Activated T-helper 1 cell treated with Interleukin-2 at 50 U/mL for 16 hours (primary cell): ENCODE measurements at places on chromosomes 12 and 14.

GRCh38 chr12:81141217-81141616 lies 63.3 kb downstream of the ACSS3 start:
- no peak for DNase-seq

GRCh38 chr12:39846971-39847650 lies 227.5 kb upstream of the ABCD2 start:
- no peak for DNase-seq

DNA sequence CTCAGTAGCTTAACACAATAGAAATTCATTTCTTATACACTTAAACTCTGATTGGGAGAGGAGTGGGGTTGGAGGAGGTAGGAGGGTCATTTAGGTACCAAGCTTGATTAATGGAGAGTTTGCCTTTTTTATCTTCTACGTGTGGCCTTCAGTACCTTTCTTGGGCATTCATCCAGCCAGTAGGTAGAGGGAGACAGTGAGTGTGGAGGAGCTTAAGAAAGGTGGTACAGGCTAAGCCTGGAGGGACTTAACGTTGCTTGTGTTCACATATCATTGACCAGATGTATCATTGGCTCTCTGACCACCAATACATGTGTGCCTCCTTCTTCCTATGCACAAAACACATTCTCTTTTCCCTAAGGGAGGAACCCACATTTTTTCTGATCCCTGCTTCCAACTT lies 232.9 kb upstream of the CRY1 start:
- no peak for DNase-seq

GRCh38 chr12:50579757-50580267 lies 75.0 kb downstream of the DIP2B start:
- no peak for DNase-seq

GRCh38 chr14:92900660-92901059 lies 22.3 kb upstream of the CHGA start:
- no peak for DNase-seq

- DNase-seq, result no peak
These were observed 134.6 kb downstream of the CACNA1C start for GRCh38 chr12:2187195-2187945.

DNA sequence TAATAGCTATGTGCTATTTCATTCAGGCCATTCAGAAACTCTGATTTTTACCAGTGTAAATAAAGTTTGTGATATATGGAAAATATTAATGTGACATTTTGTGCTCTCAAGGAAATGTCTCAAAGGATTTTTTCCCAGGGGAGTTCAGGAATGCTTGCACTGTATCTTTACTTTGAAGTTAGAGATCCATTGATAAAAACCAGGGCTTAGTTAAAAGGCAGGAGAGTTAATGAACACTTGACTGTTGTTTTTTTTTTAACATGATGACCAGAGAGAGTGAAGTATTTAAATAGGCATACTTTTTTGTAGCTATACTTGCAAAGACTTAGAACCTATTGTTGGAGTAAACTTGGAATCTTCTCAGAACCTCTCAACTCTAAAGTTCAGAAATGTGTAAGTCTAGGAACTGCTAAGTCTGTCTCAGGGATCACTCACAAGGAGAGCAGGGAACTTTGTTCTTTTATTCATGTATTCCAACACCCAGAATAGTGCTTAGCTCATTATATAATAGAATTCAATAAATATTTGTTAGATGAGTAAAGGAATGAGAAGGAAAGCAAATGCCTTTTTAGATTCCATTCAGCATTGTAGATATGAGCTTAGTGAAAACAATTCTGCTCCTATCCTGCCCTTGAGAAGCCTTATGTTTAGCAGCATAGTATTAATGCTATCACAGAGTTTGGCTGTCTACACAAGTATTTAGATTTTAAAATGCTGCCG lies 117.5 kb downstream of the DAAM1 start:
- no peak for DNase-seq

DNA sequence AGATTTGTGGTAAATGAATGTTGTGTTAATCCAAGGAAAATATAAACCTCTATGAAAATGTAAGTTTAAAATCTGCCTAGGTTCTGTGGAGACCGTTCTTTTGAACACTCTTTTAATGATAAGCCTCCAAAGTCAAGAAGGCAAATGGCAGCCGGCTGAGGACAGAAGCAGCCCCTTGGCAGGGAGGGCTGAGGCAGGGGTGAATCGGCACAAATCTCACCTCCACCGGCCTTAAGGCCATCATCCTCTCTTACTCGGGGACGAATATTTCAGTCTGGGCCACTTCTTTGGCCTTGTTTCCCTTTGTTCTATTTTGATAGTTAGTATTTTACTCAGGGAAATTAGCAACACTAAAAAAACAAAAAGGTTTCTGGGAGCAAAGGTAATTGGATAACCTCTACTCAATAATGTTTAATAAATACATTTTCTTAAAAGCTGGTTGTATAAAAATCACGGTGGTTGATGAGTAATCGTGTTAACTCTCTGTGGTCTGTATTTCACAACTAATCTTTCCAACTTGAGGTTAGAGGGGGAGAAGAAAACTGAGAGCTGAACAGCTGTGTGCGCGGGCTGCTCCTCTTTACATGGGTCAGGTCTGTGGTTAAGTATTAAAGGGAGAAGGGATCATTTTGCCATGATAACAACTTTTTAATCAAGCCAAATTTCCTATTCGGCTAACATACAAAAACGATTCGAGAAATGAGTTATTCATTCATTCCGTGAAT lies 18.6 kb downstream of the LGMN start:
- no peak for DNase-seq

DNA sequence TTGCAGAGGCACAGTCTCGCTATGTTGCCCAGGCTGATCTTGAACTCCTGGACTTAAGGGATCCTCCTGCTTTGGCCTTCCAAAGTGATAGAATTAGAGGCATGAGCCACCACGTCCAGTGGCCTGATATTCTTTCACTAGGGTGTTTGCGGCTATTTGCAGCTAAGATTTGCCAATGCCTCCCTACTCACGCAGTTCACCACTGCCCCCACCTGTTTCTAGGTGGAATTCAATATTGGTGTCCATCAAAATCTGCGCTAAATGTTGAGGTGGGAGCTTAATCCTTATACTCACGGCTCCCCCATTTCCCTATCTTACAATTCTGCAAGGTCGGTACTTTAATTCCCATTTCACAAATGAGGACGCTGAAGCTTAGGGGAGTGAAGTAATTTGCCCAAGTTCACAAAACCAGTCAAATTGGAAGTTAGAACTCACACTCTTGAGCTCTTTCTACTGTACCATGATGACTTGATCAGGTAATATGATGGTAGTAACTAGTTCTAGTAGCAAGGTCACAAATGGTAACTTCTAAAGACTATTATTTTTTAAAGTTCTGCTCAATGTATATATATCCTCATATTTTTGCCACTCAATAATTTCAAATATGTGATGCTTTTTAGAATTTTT lies 22.1 kb upstream of the LRRC9 start:
- DNase-seq, result no peak

DNA sequence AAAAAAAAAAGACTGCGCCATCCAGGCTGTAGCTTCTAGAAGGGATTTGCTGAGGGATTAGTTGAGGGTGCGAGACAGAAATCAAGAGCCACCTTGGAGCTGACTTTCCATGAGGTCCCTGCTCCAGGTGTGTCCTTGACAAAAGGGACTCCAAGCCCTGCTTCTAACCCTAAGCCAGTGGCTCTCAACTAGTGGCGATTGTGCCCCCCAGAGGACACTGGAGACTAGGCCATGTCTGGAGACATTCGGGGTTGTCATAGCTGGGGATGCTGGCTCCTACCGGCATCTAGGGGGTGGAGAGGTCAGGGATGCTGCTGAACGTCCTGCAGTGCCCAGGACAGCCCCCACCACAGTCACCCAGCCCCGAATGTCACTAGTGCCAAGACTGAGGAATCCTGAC lies 40.6 kb downstream of the SPRING1 start:
- DNase-seq, result no peak

DNA sequence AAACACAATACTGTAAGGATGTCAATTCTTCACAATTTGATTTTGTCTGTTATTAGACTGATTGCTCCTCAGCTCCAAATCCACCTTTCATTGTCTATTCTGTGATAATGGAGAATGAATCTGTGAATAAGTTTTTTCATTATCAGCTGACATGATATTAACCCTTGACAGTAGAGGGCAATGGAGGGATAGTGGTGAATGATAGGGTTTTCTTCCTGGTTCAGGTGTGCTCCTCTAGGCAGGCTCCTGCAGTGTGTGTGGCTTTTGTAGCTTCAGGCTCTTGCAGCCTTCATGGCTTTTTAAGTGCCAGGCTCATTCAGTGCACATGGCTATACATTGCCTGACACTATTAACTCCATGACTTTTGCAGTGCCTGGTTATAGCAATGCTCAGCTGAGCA lies 23.4 kb upstream of the ZNF641 start:
- no peak for DNase-seq
